ENCODE measurements at places on chromosomes 7 and 10.
A peak's percentile ranks its signal among the peaks of the same experiment; 100 is the strongest.

DNA sequence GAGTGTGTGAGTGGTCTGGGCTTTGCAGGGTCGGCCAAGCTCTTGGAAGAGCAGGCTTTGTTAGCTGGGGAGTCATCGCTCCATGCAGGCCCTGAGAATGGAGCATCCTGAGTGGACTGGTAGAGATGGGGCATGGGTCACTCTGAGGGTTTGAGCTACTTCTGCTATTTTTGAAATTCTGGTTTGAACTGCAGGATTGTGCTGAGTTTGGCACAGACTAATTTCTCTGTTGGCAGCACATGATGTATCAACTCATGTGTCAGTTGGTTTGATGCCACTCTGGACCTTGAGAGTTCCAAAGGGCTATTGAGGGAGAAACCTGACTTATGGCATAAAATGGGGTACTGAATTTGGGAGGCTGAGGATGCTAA, 56.3 kb downstream of the LRMDA start:
- H3K4me1 ChIP-seq = no peaks in the 10 kb centered on the region
- no peaks in the 10 kb centered on the region for H3K36me3 ChIP-seq
- no peaks in the 10 kb centered on the region for H3K27me3 ChIP-seq
- H3K4me3 ChIP-seq = no peak overlapping the region

GRCh38 chr10:8242295-8242872, 187.9 kb downstream of the GATA3 start:
- H3K27me3 ChIP-seq = no peaks in the 10 kb centered on the region
- no peak for DNase-seq
- no peaks in the 10 kb centered on the region for H3K4me1 ChIP-seq
- H3K36me3 ChIP-seq = no peaks in the 10 kb centered on the region
- H3K27ac ChIP-seq = no peak overlapping the region

GRCh38 chr10:11401264-11402235, 209.9 kb downstream of the USP6NL start:
- H3K27me3 ChIP-seq = no peaks in the 10 kb centered on the region
- no peak overlapping the region for H3K27ac ChIP-seq
- no peak for DNase-seq

DNA sequence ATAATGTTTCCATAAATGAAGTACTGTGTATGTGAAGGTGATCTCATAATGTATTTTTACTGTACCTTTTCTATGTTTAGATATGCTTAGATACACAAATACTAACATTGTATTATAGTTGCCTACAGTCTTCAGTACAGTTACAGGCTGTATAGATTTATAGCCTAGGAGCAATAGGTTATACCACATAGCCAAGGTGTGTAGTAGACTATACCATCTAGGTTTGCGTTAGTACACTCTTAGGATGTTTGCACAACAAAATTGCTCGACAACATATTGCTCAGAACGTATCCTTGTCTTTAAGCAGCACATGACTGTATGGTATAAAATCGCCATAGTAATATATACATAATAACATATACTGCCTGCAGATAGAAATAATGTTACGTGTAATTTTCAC, 42.9 kb downstream of the WAC start:
- H3K36me3 ChIP-seq = no peaks in the 10 kb centered on the region
- no peak for DNase-seq
- H3K27ac ChIP-seq = no peak overlapping the region

- H3K27ac ChIP-seq = no peak overlapping the region
- no peaks in the 10 kb centered on the region for H3K36me3 ChIP-seq
- peaks cover 1% of the 10 kb centered on the region for H3K27me3 ChIP-seq
- H3K4me3 ChIP-seq = no peak overlapping the region
- DNase-seq = no peak
Observed at GRCh38 chr10:83943920-83944319, 195.4 kb upstream of the GHITM start.

DNA sequence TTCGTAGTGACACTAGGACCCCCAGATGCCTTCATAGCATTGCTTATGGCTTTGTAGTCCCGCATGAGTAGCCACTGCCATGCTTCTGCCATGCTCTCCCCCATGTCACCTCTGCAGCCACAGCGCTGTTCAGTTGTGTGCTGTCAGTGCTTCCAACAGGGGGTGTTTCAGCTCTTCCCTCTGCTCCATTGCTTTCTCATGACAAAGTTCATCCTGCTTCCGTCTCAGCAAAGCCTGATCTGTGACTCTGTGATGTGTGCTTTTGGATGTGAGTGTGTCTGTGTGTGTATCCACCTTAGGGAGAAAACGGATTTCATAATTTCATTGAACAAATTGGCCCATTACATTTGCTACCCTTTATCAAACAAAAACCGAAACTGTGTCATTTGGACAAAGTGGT, 134.9 kb upstream of the SAMD8 start:
- H3K27ac ChIP-seq = no peak overlapping the region
- no peak overlapping the region for H3K4me3 ChIP-seq
- H3K4me1 ChIP-seq = no peaks in the 10 kb centered on the region
- peaks cover 5% of the 10 kb centered on the region for H3K36me3 ChIP-seq

GRCh38 chr10:111999205-111999914, 184.2 kb downstream of the GPAM start:
- H3K36me3 ChIP-seq = no peaks in the 10 kb centered on the region
- no peak for DNase-seq
- H3K4me3 ChIP-seq = no peak overlapping the region
- H3K4me1 ChIP-seq = peaks cover 6% of the 10 kb centered on the region

DNA sequence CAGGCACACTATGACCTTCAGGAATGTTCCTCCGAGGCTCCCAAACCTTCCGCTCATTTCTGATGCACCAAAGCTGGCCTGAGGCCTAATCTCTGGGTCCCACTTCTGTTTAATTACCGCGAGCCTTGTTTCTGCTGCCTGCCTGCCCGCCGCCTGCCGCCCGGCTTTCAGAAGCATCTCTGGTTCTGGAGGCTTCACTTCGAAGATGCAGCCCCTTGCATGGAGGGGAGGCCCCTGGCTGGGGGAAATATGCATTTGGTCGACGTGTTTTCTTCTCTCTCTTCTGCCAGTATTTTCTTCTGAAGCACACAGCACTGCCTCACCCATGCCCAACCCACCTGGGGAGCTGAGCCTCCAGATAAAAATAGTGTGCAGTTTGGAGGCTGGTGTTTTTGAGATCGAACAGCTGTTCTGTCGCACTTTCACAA, 166.9 kb downstream of the PAXIP1 start:
- no peaks in the 10 kb centered on the region for H3K36me3 ChIP-seq
- H3K27ac ChIP-seq = no peak overlapping the region
- H3K4me3 ChIP-seq = no peak overlapping the region
- no peaks in the 10 kb centered on the region for H3K4me1 ChIP-seq

GRCh38 chr10:127216786-127217185, 20.4 kb upstream of the INSYN2A start:
- no peaks in the 10 kb centered on the region for H3K27me3 ChIP-seq
- H3K4me1 ChIP-seq = peaks cover 2% of the 10 kb centered on the region
- no peak for DNase-seq
- H3K36me3 ChIP-seq = no peaks in the 10 kb centered on the region

DNA sequence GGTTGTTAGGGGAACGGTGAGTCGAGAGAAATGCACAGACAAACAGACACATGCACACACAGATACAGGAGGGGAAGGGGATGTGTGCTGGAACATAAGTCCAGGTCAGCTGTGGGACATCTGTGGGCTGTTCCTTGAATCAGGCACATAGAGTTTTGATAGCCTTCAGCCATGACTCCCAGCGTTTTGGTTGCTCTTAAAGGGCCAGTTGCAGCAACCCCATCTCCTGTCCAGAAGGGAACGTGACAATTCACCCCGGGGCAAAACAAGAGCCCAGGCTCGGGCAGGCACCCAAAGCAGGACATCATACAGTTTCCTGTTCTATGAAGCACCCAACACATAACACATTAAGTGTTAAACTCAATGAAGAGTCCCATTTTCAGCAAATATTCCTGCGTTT, 9.6 kb downstream of the INSYN2A start:
- H3K36me3 ChIP-seq = no peaks in the 10 kb centered on the region
- no peak overlapping the region for H3K27ac ChIP-seq
- no peaks in the 10 kb centered on the region for H3K27me3 ChIP-seq
- DNase-seq = no peak
- no peaks in the 10 kb centered on the region for H3K4me1 ChIP-seq
- H3K4me3 ChIP-seq = no peak overlapping the region

DNA sequence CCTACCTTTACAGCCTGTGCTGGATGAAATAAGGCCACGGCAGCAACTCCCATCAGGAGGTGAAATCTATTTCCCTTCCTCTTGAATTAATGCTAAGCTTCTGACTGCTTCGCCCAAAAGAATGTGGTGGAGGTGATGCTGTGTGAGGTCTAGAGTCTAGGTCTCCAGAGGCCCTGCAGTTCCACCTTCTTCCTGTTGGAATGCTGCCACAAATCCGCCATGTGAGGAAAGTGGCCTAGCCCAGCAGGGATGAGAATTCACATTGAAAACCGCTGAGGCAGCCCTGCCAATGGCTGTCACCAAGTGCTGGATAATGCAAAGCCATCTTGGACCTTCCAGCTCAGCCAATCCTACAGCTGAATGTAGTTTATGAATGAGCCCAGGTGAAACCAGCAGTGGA, 28.0 kb downstream of the RHOBTB1 start:
- H3K4me1 ChIP-seq = no peaks in the 10 kb centered on the region
- H3K27me3 ChIP-seq = no peaks in the 10 kb centered on the region
- no peak overlapping the region for H3K27ac ChIP-seq
- no peaks in the 10 kb centered on the region for H3K36me3 ChIP-seq
- H3K4me3 ChIP-seq = no peak overlapping the region

GRCh38 chr7:144391823-144392255, 11.7 kb downstream of the NOBOX start:
- H3K4me1 ChIP-seq = no peaks in the 10 kb centered on the region
- no peaks in the 10 kb centered on the region for H3K27me3 ChIP-seq
- no peaks in the 10 kb centered on the region for H3K36me3 ChIP-seq
- H3K4me3 ChIP-seq = no peak overlapping the region

DNA sequence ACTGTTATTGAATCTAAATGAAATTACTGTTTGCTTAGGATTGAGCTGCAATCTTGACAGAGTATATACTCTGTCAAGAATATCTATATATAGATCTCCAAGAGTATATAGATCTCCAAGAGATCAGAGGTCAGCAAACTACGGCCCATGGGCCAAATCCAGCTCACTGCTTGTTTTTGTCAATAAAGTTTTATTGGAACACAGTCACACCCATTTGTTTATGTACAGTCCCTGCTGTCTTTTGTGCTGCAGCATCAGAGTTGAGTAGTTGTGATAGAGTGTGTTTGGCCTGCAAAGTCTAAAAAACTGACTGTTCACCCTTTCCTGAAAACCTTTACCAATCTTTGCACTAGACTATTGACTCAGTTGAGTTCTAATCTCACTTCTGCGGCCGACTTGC, 66.3 kb upstream of the NPVF start:
- no peak overlapping the region for H3K27ac ChIP-seq
- H3K36me3 ChIP-seq = no peaks in the 10 kb centered on the region

GRCh38 chr7:12686234-12686890, 1.1 kb upstream of the ARL4A start:
- peak overlapping the region; percentile 82 for H3K4me3 ChIP-seq
- H3K36me3 ChIP-seq = no peaks in the 10 kb centered on the region
- H3K27ac ChIP-seq = no peak overlapping the region
- no peaks in the 10 kb centered on the region for H3K4me1 ChIP-seq
- DNase-seq = peak; percentile 83

DNA sequence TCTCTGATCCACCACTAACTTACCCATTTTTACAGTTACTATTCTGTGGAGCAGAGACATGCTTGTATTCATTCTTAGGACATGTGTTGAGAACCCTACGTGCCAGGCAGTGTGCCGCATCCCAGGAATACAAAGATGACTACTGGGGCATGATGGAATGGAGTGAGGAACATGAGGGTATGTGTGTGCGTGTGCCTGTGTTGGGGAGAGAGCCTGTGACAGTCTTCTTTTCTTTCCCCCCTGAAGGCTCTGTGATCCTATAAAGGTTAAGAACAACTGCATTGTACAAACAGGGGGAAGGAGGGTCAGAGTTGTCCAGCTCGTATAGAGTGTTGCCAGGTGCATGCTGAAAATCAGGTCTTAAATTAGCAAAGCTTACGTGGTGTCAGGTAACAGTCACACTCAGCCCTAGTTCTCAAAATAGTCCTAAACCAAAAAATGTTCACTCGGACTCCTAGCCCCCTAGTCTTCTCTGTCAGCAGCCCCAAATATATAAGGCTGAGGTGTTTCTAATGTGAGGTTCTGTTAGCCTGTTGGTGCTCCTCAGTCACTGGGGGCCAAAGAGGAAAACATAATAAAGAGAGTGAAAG, 161.9 kb downstream of the CELF2 start:
- H3K4me3 ChIP-seq = no peak overlapping the region
- H3K36me3 ChIP-seq = no peaks in the 10 kb centered on the region
- no peaks in the 10 kb centered on the region for H3K27me3 ChIP-seq
- no peak overlapping the region for H3K27ac ChIP-seq
- no peaks in the 10 kb centered on the region for H3K4me1 ChIP-seq

GRCh38 chr7:83876593-83876992, 227.7 kb upstream of the SEMA3E start:
- no peaks in the 10 kb centered on the region for H3K27me3 ChIP-seq
- no peak for DNase-seq
- no peak overlapping the region for H3K4me3 ChIP-seq
- no peak overlapping the region for H3K27ac ChIP-seq

DNA sequence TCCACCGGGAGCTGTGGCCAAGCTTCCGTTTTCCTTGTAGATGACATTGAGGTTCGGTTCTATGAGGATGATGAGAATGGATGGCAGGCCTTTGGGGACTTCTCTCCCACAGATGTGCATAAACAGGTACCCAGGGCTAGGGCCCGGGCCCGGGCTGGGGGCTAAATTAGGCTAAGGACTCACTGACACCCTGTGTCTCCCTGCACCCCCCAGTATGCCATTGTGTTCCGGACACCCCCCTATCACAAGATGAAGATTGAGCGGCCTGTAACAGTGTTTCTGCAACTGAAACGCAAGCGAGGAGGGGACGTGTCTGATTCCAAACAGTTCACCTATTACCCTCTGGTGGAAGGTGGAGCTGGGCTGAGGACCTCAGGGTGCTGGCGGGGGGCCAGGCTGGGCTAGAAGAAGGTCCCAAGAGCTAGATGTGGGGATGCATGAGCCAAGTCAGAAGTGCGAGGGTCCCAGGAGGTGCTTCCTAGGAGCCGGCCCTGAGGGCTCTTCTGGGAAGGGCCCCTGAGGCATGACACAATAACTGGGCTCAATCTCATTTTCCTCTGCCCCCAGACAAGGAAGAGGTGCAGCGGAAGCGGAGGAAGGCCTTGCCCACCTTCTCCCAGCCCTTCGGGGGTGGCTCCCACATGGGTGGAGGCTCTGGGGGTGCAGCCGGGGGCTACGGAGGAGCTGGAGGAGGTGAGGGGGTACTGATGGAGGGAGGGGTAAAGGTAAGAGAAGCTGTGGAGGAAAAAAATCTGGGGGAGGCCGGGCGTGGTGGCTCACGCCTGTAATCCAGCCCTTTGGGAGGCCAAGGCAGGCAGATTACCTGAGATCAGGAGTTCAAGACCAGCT, 2.9 kb downstream of the NFKB2 start:
- H3K27me3 ChIP-seq = peaks cover 4% of the 10 kb centered on the region
- no peak overlapping the region for H3K4me3 ChIP-seq
- H3K27ac ChIP-seq = no peak overlapping the region
- peaks cover 6% of the 10 kb centered on the region for H3K4me1 ChIP-seq

- H3K27me3 ChIP-seq = no peaks in the 10 kb centered on the region
- no peak for DNase-seq
- H3K4me3 ChIP-seq = no peak overlapping the region
- H3K4me1 ChIP-seq = no peaks in the 10 kb centered on the region
Observed at GRCh38 chr7:2722591-2722990, 34.6 kb downstream of the AMZ1 start.
